ENCODE measurements at places on chromosomes 3 and 15.

- no peak for DNase-seq
Observed at GRCh38 chr15:47422881-47423665, 294.2 kb upstream of the SEMA6D start.

- DNase-seq: no peak
Observed at GRCh38 chr3:9955611-9956352, 3.6 kb upstream of the PRRT3 start.

- DNase-seq: no peak
Observed at GRCh38 chr3:126209741-126210140, 29.4 kb upstream of the ALDH1L1 start.

- no peak for DNase-seq
Observed at GRCh38 chr3:192847941-192848340, 69.7 kb downstream of the MB21D2 start.

DNA sequence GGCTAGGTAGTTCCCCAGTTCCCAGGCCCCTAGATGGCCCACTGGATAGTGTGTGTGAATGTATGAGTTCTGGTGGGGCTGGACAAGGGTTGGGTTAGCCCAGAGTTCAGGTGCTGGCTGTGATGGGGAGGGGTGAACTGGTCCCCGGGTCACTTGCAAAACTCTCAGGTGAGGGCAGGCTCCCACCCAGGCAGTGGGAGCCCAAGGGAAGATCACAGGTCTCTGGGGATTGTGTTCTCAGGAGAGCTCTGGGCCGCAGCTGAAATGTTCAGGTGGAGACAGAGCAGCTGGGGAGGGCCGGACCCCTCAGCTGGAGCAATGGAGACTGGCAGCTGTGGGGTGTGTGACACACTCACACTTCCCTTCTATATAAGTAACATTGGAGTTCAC, 12.8 kb upstream of the FAM98B start:
- no peak for DNase-seq

- no peak for DNase-seq
Observed at GRCh38 chr3:114857299-114857701, 289.8 kb downstream of the ZBTB20 start.

DNA sequence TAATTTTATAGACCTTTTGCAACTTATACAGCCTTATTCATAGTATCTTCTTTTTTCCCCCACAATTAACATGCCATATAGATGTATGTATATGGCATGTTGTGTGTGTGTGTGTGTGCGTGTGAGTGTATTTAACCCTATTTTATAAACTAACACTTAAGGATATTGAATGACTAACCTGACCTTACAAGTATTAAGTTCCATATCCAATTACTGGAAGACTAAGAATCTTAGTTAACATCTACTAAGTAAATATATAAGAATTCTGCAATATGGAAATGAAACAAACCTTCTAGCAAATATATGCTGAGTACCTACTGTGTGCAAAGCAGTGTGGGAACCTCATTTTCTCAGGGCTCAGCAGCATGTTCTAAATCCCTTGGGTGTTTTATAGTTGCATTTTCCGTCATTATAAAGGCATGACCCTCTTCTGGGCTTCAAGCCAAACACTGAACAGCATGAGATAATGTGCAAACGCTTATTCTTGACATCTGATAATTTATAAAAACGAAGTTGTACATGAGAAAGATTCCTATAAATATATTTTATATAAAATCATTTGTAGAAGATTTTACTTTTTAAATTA, 105.5 kb downstream of the NLGN1 start:
- DNase-seq: peak; percentile 60

DNA sequence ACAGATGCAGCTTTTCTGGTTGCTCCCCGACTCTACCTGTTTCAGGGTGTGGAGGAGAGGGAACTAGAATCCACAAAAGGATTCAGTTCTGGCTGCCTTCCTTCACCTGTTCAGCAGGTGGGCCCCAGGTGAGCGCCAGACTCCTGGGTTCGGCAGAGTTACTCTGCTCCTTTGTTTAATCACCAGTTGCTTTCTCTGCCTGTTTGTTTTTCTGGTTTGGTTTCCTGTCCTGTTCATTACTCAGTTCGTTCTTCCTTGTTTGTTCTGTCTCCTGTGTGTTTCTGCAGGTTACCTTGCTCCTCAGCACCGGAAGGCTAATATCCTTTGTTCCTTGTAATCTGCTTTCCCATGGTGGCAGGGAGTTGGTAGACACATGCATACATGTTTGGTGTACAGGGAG, 508.5 kb upstream of the ATP11B start:
- DNase-seq: no peak
